ENCODE measurements at places on chromosomes 11 and 22.

- DNase-seq: no peak
These were observed 9.3 kb upstream of the ADORA2A start for GRCh38 chr22:24417901-24418641.

- DNase-seq: no peak
These were observed 2.3 kb downstream of the NAGA start for GRCh38 chr22:42068291-42068690.

GRCh38 chr11:102423936-102424335 is 28.6 kb downstream of the TMEM123 start:
- no peak for DNase-seq

DNA sequence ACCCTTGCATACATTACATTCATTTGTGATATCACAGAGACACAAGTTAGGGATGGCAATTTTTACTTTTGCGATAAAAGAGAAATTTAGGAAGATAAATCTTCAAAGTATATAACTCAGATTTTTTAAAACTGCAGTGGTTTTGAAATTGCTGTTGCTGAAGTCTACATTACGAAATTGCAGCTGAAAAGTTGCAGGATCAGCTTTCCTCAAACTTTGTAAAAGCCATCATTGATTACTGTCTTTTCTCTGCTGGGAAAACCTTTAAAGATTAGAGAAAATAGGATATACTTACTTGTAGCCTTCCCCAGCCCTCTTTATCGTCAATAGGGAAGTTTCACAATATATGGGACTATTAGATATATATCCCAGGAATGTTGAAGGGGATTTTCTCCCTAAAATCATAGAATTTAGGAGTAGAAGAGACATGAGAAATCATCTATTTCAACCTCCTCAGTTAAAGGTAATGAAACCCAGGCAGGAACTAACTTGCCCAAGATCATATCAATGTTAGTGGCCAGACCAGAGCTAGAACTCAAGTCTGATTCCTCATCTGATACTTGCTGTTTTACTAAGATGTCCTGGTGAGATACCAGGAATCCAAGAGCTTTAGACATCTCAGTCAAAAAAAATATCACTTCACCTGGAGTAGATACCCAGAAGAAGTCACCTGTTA is 10.4 kb upstream of the AGBL2 start:
- no peak for DNase-seq

DNA sequence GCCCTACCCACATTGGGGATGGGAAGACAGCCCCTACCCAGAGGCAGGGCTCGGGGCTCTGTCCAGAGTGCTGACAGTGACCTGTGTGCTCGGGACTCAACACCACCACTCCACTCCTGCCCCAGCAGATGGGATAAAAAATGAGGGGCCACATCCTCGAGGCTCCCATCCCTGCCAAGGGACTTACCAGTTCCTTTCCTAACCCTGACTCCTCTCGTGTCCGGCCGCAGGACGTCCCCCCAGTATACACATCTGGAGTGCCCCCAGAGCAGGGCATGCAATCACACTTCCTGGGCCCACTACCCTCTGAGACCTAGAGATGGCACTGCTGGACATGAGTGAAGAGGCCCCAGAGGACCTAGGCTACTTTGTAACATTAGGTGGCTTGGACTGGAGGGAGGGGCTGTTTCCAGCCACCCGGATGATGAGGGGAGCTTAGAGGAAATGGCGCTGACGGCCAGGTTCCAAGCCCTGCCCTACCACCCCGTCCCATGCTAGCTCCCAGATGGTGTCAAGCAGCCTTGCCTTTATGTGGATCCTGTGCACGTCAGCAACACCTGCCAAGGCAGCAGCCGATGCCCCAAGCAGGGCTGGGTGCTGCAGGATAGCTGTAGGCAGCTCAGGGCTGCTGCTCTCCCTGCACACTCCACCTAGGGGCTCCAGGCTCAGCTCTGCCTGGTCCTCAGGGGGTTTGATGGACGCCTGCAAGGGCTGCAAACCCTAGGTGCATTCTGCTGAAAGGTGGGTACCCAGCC is 86.6 kb downstream of the DGCR2 start:
- no peak for DNase-seq

DNA sequence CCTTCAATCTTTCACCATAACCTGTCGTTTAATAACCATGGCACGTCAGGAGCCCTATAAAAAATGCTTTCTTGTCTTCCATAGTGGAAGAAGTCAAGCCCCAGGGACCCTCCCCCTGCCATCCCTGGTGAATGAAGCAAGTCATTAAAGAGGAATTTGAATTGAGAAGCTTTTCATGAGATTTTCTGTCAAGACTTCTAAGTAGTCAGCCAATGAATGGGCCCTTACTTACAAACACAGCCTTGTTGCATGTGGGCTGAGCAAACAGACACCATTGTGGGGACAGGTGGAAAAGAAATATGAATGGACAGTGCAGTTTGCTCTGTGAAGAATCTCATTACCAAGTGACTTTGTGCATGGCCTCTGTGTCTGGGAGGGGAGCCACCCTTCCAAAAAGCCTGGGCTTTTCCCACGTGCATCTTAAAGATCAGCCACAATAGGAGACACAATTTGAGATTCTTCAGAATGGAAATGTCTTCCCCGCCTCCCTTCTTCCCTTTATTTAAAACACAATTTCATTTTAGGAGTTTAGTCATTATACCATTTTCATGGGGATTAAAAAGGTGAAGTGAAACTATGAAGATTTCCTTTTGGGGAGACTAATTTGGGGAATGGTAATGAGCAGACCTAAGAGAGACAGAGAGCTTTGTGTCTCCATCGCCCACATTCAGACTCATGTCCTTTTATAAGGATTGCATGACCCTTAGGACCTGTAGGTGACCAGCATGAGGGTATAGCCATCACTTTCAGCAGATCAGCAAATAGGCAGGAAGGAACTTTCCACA is 152.0 kb downstream of the LRRC4C start:
- no peak for DNase-seq

DNA sequence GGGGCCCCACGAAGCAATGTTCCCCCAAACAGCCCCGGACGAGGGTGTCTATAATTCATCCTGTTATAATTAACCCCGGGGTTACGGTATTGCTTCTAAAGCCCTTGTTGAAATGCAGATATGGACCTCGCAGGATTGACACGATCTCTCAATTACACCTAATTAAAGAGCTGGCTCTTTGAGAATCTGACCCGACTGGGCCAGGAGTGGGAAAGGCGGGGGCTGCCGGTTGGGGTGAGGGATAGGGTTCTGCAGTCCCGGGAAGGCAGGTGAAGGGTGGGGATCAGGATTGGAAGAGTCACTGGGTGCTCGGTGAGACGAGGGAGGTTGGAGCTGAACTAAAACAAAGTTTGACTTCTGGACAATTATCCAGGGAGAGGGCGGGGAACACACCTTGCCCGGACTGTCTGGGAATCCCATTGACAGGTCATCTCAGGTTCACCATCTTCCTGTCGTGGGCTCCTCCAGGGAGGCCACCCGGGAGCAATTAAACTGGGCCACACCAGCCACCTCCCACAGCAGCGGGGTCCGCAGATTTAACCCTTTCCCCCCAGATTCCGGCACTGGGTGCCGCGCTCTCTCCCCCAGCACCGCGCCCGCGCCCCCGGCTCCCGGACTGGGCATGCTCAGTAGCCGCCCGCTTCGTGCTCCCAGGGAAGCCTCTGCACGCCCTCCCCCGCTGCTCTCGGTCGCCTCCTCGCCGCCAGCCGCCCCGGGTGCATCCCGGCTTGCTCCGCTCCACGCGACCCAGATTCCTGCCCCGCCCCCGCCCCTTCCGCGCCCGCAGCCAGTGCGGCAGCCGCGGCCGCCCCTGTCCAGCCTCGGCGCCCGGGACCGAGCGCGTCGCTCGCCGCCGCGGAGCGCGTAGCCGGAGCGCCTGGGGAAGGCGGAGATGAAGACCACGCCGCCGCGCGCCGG is at the start of gene ELMOD1:
Gene ELMOD1 (plus strand): TSS at position 688 of the 918 bp plus-strand sequence. CDS start 27,043 bp downstream, outside the sequence.
- DNase-seq: peak; percentile 14

DNA sequence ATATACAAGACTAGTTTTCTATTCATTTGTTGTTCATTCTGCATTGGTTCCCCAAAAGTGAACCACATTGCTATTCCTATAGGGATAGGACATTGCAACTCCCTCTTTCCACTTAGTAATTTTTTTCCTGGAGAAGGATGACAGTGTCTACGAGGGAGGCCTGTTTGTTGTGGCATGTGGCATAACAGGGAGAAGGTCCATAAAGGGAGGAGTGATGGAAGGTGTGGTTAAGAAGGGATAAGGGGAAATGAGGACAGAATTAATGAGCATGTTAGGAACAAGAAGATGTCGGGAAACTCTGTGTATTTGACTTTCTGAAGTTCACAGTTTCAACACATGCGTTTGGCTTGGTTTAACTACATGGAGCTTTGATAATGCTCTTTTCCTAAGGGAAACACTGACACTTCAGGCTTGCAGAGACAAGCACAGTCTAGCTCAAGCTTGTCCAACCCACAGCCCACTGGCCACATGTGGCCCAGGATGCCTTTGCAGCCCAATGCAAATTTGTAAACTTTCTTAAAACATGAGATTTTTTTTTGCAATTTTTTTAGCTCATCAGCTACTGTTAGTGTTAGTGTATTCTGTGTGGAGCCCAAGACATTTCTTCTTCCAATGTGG is 149.7 kb downstream of the TRPC6 start:
- no peak for DNase-seq

DNA sequence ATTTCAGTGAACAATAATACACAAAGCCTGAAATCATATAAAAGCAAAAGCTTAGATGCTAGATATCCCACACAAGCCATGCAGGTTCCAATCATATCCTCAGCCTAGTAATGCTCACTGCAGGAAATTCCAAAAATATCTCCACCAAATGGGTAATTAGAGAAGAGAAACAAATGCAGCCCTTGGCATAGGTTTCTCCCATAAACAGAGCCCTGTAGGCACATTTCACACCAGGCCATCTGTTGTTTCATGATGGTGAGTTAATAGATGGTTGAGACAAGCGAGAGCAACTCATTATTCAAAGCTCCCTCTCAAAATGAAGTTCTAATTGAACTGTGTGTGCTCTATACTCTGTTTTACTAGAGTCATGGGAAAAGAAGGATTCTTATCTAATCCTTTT is 154.6 kb upstream of the TRPC6 start:
- DNase-seq: no peak

DNA sequence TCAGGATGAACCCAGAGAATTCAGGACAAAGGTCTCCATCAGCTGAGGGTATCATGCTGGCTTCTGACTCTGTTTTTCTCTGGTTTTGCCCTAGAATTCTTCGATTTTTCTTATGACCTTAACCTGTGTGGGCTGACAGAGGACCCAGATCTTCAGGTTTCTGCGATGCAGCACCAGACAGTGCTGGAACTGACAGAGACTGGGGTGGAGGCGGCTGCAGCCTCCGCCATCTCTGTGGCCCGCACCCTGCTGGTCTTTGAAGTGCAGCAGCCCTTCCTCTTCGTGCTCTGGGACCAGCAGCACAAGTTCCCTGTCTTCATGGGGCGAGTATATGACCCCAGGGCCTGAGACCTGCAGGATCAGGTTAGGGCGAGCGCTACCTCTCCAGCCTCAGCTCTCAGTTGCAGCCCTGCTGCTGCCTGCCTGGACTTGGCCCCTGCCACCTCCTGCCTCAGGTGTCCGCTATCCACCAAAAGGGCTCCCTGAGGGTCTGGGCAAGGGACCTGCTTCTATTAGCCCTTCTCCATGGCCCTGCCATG is 16.8 kb downstream of the SERPING1 start:
- DNase-seq: no peak

- DNase-seq: peak; percentile 76
These were observed at the start of gene AHNAK for GRCh38 chr11:62546244-62546928. TSS of gene AHNAK (minus strand) at chr11:62546806. CDS start at chr11:62536098, 10,708 bp downstream.

- no peak for DNase-seq
These were observed 14.8 kb downstream of the BRD1 start for GRCh38 chr22:49812838-49813237.

DNA sequence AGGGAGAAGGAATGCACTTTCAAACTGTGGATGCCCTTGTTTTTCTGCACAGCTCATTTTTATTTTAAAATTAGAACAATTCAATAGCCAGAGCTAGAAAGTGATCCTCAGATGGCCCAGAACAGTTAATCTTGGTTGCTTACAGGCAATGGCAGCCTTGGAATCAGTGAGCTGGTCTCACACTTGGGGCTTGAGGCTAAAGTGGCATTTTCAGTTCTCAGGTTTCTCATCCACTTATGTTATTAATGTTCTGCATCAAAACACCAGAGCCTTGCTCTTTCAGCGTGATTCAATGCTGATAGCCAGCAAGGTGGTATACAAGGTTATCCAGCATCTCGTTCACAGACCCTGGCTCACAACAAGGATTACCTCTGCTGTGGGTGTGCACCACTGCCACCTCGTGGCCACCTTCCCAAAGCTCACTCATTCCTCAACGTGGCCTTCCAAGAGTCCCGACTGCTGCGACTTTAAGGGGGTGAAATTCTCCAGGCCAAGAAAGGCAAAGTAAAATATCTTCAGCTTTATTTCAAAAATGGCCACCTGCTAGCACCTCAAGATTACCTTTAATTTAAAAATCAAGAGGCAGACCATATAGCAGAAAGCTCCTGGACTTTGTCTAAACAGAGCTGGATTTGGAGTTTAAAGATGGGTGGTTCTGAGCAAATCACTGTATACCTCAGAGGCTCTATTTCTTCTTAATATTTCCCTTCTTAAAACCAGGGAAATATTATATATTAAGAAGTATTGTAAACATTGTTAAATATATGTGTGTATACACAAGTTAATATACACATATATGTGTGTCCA is 34.2 kb upstream of the FSHB start:
- DNase-seq: peak; percentile 61

DNA sequence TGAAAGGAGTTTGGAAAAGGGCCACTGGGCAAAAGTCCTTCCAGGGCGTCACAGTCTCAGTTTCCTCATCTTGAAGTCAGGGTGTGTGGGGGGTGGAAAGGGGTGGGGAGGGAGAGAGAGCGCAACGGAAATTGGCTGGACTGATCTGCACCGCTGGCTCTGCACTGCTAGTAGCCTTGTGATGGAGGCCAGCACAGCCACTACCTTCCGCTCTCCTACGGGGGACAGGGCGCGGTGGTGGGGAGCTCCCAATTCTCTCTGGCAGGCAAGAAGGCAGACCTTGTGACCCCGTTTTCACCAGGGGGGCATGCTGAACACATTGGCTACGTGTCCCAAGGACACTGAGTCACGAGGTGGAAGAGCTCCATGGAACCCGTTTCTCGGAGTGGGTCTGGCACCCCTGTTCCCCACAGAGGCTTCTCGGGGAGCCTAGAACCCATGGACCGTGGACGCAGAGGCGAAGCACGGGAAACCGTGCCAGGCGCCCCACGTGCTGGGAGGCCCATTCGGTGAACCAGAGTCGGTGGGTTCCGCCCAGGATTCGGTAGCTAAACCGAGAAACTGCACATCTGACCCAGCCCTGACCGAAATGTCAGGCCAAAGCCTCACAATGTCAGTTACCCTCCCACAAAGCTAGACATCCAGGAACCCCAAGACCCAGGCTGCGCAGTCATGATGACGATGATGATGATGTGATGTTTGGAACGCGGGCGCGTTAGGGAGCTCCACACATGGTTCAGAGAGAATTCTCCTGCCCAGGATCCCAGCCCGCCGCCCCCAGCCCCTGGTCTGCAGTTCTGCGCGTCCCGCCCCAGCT is 28.3 kb upstream of the WNT11 start:
- DNase-seq: peak; percentile 87

GRCh38 chr11:20363149-20363499 is 390 bp upstream of the HTATIP2 start:
- DNase-seq: no peak

DNA sequence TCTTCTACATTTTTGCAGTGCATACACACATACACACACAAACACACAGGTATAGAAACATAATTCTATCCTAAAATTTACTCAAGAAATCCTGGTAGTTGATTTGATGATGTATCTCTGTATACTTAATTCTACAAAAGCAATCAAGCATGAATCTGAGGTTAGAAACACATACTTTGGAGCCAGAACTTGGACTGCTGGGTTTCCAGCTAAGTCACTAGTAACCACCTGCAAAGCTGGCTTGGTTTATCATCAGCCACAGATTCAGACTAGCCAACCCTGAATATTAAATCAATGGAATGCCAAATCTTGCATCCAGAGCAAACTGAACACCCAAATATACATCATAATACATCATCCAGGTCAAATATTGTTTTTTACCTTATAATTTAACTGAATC is 24.8 kb upstream of the POU2AF2 start:
- DNase-seq: no peak

Data from erythroblast (primary cell).